ENCODE measurements at places on chromosomes 5 and 9.

DNA sequence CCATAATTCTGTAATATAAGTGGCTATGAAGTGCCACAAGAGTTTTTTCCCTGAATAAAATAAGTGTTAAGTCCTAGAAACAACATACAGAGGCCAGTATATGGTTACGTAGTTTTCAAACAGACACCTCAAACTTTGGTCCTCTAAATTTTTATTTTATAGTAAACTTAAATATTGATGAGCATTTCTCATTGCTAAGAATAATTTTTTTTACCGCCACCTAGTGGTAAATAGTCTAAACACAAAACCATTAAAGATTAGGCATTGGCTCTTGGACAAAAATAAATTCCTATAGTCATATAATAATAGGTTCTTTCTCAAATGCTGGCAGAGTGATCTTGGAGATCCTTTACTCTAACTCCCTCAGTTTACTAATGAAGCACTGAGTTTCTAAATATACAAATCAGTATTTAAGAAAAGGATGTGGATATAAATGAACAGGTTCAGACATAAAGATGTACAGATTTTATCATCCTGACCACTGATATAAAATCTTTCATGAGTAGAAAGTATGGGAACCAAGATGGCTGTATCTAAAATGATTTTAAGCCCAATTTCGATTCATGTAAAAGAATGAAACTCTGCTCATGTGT lies 136.2 kb downstream of the FANCC start:
- no peak for DNase-seq

- DNase-seq, result no peak
Observed at GRCh38 chr9:98550206-98550820, 158.4 kb downstream of the GABBR2 start.

DNA sequence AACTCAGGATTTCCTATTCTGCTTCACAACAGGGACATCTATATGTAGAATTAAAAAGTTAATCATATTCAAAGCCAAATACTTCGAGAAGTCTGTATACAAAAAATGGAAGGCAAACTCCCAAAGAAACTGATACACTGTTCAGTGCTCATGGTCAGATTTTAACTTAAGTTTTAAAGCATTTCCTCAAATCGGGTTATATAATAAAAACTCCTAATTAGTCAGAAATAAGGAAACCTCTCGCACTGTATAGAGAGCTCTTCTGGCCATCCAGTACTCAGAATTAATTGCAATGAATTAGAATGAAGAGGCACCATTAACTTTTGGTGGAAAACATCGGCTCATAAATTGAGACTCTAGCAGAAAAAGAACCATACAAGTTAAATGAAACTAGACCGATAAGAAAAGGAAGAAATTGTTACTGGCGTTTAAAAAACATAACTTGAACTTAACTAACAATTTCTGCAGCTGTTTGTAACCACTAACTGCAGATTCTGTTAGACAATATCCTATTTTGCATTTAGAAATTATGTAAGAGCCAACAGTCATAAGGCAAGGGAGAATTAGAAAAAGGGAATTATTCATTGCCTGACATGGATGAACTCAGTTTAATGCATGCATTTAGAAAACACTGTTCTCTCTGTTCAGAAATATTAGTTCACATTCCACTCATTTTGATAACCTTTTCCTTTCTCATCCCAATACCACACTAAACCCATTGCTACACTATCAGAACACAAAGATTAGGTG lies 96.6 kb downstream of the FNBP1 start:
- DNase-seq, result no peak

DNA sequence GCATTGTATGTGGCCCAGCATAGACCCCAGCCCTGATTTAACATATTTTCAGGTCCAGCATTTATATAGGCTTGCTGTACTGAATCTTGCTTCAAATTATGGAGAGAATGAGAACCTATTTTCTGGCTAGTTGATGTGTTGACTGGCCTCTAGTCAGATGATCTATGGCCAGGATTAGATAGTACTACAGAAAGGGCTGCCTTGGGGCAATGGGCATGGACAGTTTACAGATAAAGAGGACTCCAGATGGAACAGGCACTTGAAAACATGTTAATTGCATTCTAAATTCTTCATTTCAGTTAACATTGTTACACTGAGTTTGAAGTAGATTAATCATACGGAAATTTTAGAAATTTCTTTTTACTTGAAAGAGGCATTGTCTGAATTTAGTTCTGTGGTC lies 61.5 kb downstream of the RAB14 start:
- no peak for DNase-seq

DNA sequence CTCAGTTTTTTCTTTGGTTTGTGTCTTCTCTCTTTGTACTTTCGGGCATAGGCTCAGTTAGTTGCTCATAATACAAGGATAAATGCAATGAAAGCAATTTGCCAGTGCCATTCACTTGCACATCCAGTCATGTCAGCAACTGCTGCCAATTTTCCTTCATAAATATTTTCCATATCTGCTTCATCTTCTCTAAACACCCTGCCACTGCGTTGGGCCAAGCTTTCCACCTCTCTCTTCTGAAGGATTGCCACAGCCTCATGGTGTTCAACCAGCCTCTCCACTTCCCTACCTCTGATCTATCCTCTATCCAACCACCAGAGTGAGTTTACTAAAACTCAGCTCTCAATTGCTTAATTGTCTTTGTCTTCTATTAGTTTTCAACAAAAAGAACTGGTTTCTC lies 192.5 kb upstream of the ZNF462 start:
- no peak for DNase-seq

DNA sequence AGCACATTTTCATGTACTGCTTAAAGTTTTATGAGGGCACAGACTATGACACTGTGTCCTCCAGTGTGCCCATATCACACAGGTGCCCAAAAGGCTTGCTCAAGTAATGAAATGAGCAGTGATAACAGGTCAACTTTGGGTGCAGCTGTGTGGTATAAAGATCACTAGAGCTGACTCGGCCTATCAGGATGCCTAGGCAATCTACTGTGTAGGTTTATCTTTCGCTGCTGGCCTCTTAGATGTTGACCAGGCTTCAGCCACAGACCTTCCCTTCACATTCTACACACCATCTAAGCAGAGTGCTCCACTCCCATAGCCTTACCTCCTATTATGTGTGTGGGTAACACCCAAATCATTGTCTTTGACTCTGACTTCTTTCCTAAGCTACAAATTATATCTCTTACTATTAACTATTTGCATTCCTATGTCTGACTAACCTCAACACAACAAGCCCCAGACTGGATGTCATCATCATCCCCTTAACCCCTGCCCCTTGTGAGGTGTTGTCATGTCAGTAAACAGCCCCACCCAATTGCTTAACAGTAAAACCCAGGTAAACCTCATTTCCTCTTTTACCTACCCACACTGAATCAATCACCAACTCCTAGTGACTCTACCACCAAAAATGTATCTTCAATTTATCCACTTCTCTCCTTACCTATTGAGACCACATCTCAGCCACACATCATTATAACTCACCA lies 2.5 kb downstream of the SREK1IP1 start:
- no peak for DNase-seq

DNA sequence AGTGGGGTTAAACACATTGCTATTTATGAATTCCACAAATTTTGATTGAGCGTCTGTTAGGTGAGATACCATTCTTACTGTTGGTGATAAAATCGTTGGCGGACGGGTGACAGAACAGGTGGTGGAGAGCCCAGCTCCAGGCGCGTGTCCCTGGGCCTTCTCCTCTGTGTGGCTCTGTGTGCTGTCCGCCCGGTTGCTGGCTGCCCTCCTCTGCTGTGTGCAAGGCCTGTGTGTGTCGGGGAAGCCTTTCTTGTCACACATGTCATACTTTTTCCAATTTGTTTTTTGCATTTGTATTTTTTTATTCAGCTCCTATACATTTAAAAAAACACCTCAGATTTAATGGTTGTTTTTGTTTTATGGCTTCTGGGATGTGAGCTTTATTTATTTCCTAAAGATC lies 33.9 kb downstream of the TENT4A start:
- DNase-seq, result no peak

DNA sequence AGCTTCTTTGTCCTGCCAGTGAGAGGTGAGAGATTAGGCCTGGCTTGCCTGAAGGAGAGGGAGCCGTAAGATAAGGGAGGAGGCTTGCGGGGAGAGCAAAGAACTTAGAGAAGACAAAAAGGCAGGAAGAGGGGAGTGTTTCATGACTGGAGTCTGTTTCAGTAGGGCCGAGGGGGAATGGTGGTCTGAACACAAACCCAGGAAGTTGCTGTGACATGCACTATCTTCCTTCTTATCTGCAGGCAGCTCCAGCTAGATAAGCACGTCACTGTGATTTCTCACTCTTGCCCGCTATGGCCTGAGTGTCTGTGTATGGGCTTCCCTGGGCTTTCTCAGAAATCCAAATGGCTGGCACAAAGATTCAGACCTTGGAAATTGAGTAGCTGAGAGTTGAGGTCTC lies 307.5 kb upstream of the CLINT1 start:
- DNase-seq, result no peak

GRCh38 chr9:23962101-23962500 lies 136.1 kb upstream of the ELAVL2 start:
- no peak for DNase-seq

DNA sequence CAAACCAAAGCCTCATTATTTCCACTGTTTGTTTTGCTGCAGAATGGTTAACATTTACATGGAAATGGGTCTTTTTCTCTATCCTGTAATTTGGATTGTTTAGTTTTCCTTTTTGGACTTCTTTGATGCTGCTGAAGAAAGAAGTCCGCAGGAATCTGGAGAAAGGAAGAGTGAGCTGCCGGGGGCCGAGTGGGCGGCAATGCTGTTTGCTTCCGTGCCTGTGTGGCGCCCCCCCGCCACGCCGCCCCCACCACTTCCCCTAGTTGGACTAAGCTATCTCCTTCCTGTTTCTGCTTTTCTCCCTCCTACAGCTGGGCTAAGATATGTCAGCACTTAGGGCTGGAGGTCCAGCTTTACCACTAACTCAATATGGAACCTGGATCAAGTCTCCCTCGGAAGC lies 39.7 kb downstream of the ACTL7B start:
- no peak for DNase-seq

DNA sequence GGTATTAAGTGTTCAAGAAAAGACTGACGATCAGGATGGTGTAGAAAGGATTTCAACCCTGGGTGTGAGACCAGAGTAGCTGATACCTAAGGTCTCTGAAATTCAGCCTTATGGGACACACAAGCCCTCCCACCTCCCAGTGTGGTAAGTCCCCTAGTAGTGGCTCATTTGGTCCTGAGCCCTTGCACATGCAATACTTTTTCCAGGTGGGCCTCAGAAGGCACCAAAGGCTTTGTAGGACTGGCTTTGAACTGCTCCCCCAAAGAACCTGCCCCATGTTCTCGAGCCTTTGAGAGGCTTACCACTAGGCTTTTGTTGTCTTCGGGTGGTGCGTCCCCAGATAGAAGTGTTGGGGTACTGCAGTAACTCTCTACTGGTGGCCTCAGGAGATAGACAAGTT lies 803 bp downstream of the GARIN3 start:
- DNase-seq, result no peak

GRCh38 chr5:1488882-1489680 lies 34.7 kb downstream of the LPCAT1 start:
- DNase-seq, result no peak

DNA sequence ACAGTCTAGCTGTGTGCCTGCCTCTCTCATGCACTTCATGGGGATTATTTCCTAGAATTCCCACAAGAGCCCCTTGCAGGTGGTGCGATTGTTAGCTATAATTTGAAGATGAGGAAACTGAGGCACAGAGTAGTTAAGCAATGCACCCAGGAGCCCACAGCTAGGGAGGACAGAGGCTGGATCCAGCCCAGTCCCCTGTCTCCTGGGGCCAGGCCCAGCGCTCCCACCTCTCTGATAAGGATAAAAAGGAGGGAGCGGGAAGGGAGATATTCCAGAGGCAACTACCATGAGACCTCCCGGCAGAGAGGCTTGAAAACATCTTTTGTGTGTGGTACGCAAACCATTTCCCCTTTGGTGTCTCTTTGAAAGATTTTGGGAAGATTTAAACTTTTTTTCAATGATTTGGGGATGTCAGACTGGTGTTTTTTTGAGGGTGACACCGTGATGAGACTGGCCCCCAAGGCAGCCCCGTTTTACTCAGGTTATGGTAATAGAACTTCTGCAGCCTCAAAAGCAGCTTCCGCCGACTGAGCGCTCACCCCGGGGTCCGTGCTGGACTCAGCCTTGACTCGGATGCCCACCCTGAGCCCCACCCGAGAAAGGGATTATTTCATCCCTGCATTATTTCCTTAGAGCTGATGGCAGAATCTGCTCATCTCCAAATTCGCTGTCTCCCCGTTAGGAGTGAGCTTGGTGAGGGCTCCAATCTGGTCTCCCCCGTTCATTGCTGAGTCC lies 144.7 kb upstream of the IER5L start:
- DNase-seq, result no peak

- DNase-seq, result no peak
Observed at GRCh38 chr5:160398806-160399205, 1.0 kb downstream of the FAM200C start.
